Keratinocyte (primary cell): ENCODE measurements at places on chromosomes 4 and X. TPM values are rescaled to one million over a fixed set of nuclear protein-coding genes. Genes with fewer than 3 reads are reported as not detected.

Gene IGSF1
- polyA plus RNA-seq: not detected in 3 replicates

Gene RNF128
- 14.7 to 24.0 TPM (median 20.1 TPM) in 3 replicates for polyA plus RNA-seq

Gene FGFR3
- 26.4 to 109 TPM (median 45.2 TPM) in 3 replicates for polyA plus RNA-seq

Gene TDO2
- not detected in 3 replicates for polyA plus RNA-seq

Gene SULT1B1
- 0.28 to 0.57 TPM (median 0.39 TPM) in 3 replicates for polyA plus RNA-seq

DNA sequence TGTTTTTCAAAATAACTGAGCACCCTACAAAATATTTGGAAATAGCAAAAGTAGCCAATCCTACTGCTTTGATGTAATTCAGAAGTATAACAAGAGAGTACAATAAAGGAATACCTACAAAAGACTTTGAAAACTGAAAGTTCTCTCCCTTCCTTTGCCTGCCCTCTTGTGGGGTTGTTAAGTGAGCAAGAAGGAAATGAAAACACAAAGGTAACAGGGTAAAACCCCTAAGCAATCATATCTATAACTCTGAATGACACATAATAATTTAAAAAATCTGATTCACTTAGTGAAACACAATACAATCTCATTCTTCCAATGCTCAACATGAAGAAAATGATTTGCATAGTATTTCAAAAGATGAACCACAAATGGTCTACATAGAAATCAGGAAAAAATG, 98.2 kb downstream of the FRYL start:
- no peak overlapping the region for H3K4me3 ChIP-seq
- H3K36me3 ChIP-seq: no peaks in the 10 kb centered on the region
- no peaks in the 10 kb centered on the region for H3K27me3 ChIP-seq
- DNase-seq: no peak

DNA sequence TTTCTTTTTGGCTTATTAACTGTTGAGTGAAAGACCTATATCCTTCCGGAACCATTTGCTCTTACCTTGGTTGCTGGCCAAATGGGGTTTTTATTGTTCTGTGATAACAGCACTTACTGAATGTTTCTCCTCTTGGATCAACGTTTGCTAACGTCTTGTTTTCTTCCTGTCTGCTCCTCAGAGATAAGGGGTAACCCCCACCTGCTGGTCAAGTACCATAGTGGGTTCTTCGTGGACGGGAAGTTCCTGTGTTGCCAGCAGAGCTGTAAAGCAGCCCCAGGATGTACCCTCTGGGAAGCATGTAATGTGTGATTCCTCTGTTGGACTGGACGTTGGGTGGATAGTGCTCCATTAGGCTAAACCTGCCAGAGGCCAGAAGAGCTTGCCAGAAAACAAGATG, 15.3 kb downstream of the BMX start:
- H3K27me3 ChIP-seq: no peaks in the 10 kb centered on the region
- H3K27ac ChIP-seq: no peak overlapping the region
- DNase-seq: no peak

- H3K27me3 ChIP-seq: no peaks in the 10 kb centered on the region
- DNase-seq: no peak
- no peak overlapping the region for H3K4me3 ChIP-seq
Measured at GRCh38 chr4:89072921-89073320, 15.9 kb upstream of the FAM13A start.

GRCh38 chrX:119605464-119606279, 552 bp downstream of the NKRF start:
- no peaks in the 10 kb centered on the region for H3K27me3 ChIP-seq
- peak overlapping the region; percentile 72 for H3K4me3 ChIP-seq
- H3K27ac ChIP-seq: peak overlapping the region; percentile 78
- peaks cover 17% of the 10 kb centered on the region for H3K4me1 ChIP-seq
- DNase-seq: no peak

GRCh38 chr4:139247241-139247640, 32.8 kb downstream of the MGARP start:
- no peak for DNase-seq
- no peak overlapping the region for H3K27ac ChIP-seq
- no peaks in the 10 kb centered on the region for H3K36me3 ChIP-seq
- no peaks in the 10 kb centered on the region for H3K27me3 ChIP-seq
- no peak overlapping the region for H3K4me3 ChIP-seq

DNA sequence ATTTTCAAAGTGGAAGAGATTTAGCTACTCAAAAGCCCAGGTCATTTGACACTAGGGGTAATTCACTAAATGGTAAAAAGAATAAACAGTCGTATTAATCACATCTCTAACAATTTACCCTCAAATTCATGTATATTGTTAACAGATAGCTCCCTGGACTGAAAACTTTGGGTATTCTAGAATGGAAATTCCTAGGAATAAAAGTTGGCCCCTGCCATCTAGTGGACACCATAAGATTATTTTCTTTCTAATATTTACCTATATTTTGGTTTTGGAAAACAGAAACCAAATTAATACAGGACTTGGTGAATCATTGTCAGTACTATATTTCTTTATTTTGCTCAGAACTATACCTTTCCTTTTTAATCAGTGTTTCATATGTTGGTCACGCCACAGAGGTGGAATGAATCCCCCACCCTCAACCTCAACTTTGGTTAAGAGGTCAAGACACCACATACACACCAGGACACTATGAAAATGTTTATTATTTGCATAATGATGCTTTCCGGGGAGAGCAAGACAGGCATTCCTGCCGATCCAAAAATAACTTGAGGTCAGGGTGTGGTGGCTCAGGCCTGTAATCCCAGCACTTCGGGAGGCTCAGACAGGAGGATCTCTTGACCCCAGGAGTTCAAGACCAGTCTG, 96.2 kb upstream of the APOOL start:
- DNase-seq: no peak
- H3K4me3 ChIP-seq: no peak overlapping the region
- no peak overlapping the region for H3K27ac ChIP-seq

GRCh38 chrX:25020905-25021449, 5.2 kb upstream of the ARX start:
- H3K4me1 ChIP-seq: peaks cover 7% of the 10 kb centered on the region
- H3K36me3 ChIP-seq: no peaks in the 10 kb centered on the region
- DNase-seq: no peak
- H3K27me3 ChIP-seq: peaks cover 69% of the 10 kb centered on the region

DNA sequence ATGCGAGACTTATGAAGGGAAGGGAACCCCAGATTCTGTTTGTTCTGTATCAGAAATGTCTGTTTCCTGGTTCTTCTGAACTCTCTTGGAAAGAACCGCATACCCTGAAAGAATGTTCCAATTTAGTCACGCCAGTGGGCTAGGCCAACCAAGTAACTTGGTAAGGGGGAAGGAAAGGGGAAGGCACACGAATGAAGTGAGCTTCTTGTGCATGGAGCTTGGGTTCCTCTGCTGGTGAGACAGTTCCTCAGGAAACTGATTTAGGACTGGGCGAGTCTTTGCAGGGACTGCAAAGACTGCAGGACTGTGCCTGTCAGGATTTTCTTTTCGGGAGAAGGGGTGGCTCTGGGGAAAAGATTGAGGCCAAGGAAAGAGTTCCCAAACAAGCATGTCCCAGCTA, 35.6 kb downstream of the FRMPD3 start:
- H3K27ac ChIP-seq: no peak overlapping the region
- H3K36me3 ChIP-seq: no peaks in the 10 kb centered on the region
- no peak overlapping the region for H3K4me3 ChIP-seq
- DNase-seq: no peak
- H3K27me3 ChIP-seq: peaks cover 2% of the 10 kb centered on the region

- H3K4me1 ChIP-seq: no peaks in the 10 kb centered on the region
- DNase-seq: no peak
- no peak overlapping the region for H3K4me3 ChIP-seq
- H3K27ac ChIP-seq: no peak overlapping the region
Measured at GRCh38 chr4:143097751-143098150, 87.0 kb upstream of the USP38 start.

- no peaks in the 10 kb centered on the region for H3K4me1 ChIP-seq
- no peak overlapping the region for H3K4me3 ChIP-seq
- no peak for DNase-seq
- H3K27me3 ChIP-seq: no peaks in the 10 kb centered on the region
- no peaks in the 10 kb centered on the region for H3K36me3 ChIP-seq
Measured at GRCh38 chrX:45145492-45146215, 55.0 kb downstream of the DIPK2B start.

- no peak overlapping the region for H3K27ac ChIP-seq
- no peak overlapping the region for H3K4me3 ChIP-seq
- no peaks in the 10 kb centered on the region for H3K36me3 ChIP-seq
- no peak for DNase-seq
- no peaks in the 10 kb centered on the region for H3K4me1 ChIP-seq
Measured at GRCh38 chrX:37441377-37441776, 92.2 kb downstream of the PRRG1 start.

DNA sequence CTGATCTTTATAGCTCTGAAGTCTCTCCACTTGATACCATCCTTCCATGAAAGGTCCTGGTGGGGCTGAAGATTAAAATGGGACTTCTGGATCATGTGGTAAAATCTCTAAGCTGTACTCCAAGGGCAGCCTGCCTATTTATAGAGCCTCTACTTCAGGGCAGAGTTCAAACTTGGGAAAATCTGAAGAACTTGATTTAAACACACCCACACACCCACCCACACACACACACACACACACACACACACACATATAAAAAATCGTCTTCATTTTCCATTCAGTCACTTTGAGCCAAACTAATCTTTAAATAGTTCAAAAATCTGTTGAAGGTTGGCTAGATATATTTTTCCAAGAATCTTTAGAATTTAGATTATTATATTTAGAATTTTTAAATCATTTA, 234.9 kb upstream of the GPC4 start:
- H3K27me3 ChIP-seq: no peaks in the 10 kb centered on the region
- no peaks in the 10 kb centered on the region for H3K36me3 ChIP-seq
- peaks cover 9% of the 10 kb centered on the region for H3K4me1 ChIP-seq
- H3K4me3 ChIP-seq: no peak overlapping the region

GRCh38 chr4:145486603-145487002, 5.0 kb downstream of the SMAD1 start:
- H3K4me1 ChIP-seq: peaks cover 30% of the 10 kb centered on the region
- no peaks in the 10 kb centered on the region for H3K36me3 ChIP-seq
- no peak overlapping the region for H3K4me3 ChIP-seq
- no peak for DNase-seq
- no peak overlapping the region for H3K27ac ChIP-seq
- no peaks in the 10 kb centered on the region for H3K27me3 ChIP-seq

GRCh38 chrX:36963852-36964251, 44.3 kb upstream of the FAM47C start:
- no peak overlapping the region for H3K27ac ChIP-seq
- H3K27me3 ChIP-seq: peaks cover 9% of the 10 kb centered on the region
- H3K4me3 ChIP-seq: no peak overlapping the region

DNA sequence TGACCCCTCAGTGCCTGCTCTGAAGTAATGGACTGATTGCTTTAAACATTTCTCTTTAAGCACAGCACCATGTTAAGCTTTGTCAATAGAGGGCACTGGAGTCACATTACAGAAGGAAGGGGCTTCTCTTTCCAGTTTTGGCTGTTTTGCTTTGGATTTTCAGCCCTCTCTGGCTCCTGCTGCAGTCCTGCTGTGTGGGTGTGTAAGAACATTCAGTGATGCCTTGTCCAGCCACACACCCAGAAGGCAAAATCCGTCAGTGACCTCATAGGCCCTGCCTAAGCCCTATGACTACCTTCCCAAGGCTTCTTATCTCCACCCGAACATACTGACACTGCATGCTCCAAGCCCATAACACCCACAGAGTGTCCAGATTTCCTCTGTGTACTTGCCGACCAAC, 215.3 kb upstream of the CTSO start:
- H3K4me3 ChIP-seq: no peak overlapping the region
- no peak for DNase-seq
- H3K4me1 ChIP-seq: peaks cover 5% of the 10 kb centered on the region
- H3K36me3 ChIP-seq: no peaks in the 10 kb centered on the region
- no peak overlapping the region for H3K27ac ChIP-seq

DNA sequence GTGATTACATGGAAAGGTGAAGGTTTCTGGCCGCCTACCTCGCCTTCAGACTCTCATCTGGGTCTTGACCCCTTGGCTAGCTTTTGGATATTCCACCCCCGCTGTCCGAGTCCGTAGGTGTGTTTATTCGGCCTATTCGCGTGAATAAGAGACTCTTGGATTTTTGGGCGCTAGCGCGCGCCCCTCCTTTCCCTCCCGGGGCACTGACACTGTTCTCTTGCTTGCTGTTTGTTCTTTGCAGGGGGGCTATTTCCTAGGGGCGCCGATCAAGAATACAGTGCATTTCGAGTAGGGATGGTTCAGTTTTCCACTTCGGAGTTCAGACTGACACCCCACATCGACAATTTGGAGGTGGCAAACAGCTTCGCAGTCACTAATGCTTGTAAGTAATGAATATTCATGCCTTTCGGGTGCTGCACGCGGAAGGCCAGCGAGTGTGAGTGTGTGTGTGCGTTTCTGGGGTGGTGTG, 932 bp downstream of the GRIA2 start:
- peaks cover 5% of the 10 kb centered on the region for H3K4me1 ChIP-seq
- peaks cover 43% of the 10 kb centered on the region for H3K27me3 ChIP-seq
- H3K4me3 ChIP-seq: no peak overlapping the region
- DNase-seq: no peak
- H3K36me3 ChIP-seq: no peaks in the 10 kb centered on the region

GRCh38 chr4:152038238-152038637, 277.4 kb upstream of the GATB start:
- H3K27me3 ChIP-seq: no peaks in the 10 kb centered on the region
- H3K36me3 ChIP-seq: no peaks in the 10 kb centered on the region
- no peak for DNase-seq
- H3K27ac ChIP-seq: no peak overlapping the region

DNA sequence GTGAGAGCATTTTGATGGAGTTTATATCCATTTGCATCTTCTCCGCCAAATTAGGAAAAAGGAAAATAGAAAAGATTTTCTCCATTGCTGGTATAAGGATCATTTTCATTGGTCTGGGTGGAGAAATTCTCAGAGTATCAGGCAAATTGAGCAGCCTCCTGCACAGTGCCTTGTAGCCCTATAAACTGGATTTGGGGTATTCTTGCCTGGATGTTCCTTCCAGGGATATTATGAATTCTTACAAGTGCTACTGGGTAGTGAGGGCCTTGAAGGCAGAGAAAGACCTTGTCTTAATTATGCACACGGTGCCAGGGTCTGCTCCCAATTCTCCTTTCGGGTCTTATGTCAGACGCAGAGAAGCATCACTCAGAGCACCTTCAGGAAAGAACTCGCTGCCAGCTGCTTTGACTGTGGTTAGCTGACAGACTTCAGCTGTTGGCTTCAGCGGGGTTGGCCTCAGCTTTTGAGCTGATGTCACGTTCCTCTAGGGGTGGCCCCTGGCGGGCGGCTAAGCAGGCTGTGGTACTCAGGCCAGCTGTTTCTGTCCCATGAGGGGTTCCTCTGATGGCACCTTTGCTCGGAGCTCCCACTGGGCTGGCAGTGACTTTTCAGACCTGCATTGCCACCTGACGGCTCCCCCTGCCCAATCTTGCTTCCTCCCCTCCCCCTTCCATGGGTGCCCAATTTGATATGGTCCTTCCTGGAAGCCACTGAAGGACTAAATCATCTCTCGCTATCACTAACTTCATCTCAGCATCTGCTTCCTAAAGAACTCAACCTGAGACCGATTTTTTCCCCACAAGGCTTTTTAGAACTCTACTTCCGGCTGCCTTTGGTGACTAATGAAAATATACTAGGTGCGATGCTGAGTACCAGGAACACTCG, 519.5 kb downstream of the BCOR start:
- no peak for DNase-seq
- no peak overlapping the region for H3K27ac ChIP-seq
- no peaks in the 10 kb centered on the region for H3K36me3 ChIP-seq
- no peak overlapping the region for H3K4me3 ChIP-seq
- H3K27me3 ChIP-seq: no peaks in the 10 kb centered on the region

GRCh38 chrX:112056886-112057285, 25.7 kb downstream of the TRPC5 start:
- H3K36me3 ChIP-seq: no peaks in the 10 kb centered on the region
- DNase-seq: no peak
- H3K27ac ChIP-seq: no peak overlapping the region
